ENCODE measurements at places on chromosomes 5 and 9. TPM values are rescaled to one million over a fixed set of nuclear protein-coding genes. Genes with fewer than 3 reads are reported as not detected.

DNA sequence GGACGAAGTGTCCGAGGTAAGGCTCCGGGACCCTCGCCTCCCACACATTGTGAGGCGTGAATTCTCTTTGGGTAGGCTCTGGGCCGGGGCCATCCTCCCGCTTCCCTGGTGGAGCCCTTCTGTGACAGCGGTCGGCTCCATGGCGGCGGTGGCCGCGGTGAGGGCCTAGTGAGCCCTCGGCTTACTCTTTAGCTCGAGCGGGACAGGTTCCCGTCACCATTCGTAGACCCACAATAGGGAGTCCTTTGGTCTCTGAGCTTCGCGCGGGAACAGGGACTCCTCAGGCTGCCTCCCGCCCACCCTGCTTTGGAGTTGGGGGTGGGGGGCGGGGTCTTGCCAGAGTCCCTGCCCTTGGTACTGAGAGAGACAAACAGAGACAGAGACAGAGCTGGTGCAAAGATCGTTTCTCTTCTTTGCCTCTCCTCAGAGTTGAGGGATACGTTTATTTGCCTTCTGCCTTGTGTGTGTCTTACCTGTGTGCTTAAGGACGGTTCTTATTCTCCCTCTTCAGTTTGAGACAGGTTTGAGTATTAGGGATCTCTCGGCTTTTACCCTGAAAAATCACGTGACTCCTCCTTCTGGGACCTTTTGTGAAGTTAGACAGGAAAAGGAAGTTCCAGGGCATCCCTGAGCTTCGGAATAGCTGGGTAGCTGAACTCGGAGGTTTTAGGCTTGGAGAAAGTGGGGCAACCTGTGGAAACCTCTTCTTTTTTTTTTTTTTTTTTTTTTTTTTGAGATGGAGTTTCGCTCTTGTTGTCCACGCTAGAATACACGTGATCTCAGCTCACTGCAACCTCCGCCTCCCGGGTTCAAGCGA lies 833 bp downstream of the ANKHD1 start:
- peak; percentile 73 for DNase-seq

DNA sequence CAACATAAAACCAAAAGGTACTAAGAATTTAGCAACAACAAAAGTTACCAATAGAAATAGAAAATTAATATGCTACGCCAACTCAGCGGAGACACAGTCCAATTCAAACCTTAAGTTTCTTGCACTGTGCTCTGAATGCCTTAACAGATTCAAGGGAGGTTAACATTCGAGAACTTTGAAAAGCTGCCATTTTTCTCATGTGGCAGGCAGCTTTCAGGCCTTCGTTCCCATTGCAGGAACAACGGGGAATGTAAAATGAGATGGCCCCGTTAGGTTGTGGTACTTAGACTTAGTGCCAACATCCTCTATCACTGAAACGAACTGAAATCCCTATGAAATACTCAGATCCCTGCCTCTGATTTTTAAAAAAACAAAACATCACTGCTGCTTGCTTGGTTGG lies 22.4 kb downstream of the FNBP1 start:
- DNase-seq = no peak

DNA sequence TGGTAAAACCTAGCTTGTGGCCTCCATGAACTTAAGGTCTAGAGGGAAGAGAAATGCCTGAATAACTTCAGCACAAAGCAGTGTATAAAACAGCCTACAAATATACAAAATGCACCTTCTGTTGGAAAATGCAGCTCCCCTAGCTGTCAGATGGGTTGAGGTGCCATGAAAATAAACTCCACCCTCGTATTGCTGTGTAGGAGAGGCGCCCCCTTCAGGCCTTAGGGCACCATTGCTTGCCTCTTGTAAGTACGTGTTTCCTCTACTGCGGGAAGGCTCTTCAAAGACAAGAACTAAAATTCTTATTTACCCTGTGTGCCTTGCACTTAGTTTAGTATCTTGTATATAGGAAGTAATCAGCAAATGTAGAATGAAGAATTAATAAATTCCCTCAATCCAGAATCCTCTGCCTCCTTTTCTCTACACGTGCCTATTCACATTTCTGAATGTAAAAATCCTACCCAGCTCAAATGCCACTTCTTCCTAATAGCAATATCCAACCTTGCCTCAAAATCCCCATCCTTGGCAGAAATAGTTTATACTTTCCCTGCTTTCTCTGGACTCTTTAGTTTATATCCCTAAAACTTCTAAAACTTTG lies 393.7 kb upstream of the PDE4D start:
- peak; percentile 30 for DNase-seq

DNA sequence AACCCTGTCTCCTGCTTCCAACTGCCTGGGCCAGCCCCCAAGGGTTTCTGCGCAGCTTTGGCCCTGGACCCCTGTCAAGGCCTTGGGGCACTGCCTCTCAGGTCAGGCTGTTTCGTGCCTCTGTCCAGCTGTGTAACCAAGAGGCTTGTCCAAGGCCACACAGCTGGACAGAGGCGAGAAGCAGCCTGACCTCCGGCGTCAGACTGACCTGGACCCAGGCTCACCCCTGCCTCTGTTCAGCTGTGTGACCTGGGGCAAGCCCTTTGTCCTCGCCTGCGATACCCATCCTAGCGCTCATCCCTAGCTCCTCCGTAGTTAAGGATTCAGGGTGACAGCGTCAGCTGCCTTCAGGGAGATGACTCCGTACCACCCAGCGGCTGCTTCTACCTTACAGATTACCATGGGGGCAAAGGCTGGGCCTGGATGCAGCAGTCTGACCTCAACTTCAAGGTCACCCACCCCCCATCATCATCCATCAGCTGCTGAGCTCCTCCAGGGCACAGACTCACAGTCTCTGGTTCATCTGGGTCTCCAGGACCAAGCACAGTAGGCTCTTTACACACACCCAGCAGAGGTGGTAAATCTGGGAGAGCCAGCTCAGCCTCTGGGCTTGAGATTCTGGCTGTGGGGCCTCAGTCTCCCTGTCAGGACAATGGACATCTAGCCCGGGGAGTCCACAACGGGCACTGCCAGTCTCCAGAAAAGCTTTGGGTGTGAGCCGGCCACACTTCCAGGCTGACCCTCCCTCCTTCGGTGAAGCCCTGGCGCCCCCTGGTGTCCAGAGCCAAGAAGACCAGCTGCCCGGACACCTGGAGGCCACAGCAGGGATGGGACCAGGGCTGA lies 7.9 kb downstream of the AK1 start:
- DNase-seq = peak; percentile 94

DNA sequence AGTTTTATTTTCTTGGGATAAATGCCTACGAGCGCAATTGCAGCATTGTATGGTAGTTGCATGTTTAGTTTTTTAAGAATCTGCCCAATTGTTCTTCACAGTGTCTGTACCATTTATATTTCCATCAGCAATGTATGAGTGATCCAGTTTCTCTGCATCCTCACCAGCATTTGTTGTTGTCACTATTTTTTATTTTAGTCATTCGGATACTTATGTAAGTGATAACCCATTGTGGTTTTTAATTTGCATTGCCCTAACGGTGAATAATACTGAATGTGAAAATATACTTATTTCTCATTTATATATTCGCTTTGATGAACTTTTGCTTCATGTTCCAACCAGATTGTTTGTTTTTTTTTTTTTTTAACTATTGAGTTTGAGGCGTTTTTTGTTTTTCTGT lies 33.7 kb upstream of the PWWP2A start:
- DNase-seq = no peak

- no peak for DNase-seq
Observed at GRCh38 chr9:137226338-137227053, 806 bp upstream of the RNF224 start.

GRCh38 chr9:136799854-136800657 lies 3.9 kb downstream of the CCDC183 start:
- peak; percentile 95 for DNase-seq

DNA sequence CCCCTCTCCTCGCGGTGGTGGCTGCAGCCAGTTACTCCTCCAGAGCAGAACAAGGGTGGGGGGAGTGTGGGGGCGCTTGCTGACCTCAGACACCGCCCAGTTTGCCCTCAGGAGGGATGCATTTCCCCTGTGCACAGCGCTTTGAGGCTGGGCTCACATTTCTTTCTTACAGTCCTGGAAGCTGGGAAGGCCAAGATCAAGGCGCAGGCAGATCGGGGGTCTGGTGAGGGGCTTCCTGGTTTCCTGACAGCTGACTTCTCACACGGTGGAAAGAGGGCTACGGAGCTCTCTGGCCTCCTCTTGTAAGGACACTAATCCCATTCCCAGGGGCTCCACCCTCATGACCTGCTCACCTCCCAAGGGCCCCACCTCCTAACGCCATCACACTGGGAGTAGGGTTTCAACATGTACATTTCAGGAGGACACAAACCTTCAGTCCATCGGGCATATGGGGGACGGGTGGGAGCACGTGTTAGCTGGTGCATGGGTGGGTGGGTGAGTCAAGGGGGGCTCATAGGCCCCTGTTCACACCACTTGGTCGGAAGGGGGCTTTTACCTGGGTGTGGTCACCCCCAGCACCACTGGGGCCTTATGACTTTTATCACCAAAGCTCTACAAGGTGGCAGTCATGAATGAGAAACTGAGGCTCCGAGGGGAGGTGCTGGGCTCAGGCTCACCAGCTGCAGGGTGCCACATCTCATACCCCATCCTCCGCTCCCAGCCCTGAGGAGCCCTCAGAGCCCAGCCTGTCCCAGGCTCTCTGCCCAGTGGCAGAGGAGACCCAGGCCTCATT lies 7.7 kb upstream of the SCGB3A1 start:
- DNase-seq = peak; percentile 29

DNA sequence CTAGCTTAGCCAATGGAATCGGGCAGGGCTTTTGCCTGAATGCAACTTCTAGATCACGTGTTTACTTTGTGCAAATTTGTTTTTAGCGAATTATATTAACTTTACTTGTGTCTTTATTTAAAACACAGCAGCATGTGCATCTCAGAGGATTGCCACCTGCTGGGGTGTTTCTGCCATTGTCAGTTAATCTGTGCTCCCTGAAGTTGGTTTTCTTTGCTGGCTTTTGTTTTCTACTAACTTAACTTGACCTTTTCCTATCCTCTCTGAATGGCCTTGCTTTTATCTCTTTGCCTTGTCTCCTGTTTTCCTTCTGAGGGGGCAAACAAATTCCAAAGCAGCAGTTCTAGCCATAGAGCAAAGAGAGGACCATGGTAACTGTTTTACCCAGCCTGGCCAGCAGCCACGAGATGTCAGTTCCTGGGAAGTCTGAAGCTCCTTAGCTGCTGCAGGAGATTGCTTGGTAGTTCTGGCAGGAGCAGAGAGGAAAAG lies 67.6 kb downstream of the ARHGEF28 start:
- DNase-seq = no peak

DNA sequence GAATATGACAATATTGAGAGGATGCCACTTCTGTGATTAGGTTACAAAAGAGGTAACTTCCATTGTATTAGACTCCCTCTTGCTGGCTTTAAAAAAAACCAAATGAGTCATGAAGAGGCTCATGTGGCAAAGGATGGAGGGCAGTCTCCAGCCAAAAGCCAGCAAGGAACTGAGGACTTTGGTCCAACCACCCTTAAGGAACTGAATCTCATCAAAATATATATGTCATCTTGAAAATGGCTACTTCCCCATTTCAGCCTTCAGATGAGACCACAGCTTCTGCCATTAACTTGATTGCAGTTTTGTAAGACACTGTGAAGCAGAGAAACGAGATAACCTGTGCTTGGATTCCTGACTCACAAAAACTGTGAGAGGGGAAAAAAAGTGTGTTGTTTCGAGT lies 15.5 kb upstream of the TRIM32 start:
- no peak for DNase-seq

GRCh38 chr5:43482490-43483297 lies 971 bp downstream of the TMEM267 start:
- DNase-seq = peak; percentile 12

DNA sequence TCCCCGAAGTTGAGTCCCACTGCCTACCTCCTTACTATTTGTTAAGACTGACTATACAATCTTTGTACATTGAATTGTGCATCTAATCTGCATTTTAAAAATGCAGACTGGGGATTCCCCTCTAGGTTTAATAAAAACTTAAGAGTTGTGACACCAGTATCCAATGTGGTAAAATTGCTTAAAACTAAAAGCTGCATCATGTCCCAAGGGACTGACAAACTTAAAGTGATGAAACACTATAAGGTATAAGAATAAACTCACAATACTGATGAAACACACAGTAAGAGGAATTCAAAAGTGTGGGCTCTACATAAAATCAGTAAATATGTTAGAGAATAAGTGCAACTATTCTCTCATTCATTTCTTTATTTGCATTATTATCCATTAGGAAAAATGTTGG lies 1905.1 kb downstream of the MAT2B start:
- DNase-seq = no peak

- DNase-seq = no peak
Observed at GRCh38 chr5:28499766-28500290, 1461.4 kb upstream of the CDH9 start.

GRCh38 chr5:35188031-35188457 lies 42.2 kb downstream of the PRLR start:
- peak; percentile 30 for DNase-seq

- DNase-seq = no peak
Observed at GRCh38 chr5:134536876-134537275, 11.4 kb downstream of the JADE2 start.

DNA sequence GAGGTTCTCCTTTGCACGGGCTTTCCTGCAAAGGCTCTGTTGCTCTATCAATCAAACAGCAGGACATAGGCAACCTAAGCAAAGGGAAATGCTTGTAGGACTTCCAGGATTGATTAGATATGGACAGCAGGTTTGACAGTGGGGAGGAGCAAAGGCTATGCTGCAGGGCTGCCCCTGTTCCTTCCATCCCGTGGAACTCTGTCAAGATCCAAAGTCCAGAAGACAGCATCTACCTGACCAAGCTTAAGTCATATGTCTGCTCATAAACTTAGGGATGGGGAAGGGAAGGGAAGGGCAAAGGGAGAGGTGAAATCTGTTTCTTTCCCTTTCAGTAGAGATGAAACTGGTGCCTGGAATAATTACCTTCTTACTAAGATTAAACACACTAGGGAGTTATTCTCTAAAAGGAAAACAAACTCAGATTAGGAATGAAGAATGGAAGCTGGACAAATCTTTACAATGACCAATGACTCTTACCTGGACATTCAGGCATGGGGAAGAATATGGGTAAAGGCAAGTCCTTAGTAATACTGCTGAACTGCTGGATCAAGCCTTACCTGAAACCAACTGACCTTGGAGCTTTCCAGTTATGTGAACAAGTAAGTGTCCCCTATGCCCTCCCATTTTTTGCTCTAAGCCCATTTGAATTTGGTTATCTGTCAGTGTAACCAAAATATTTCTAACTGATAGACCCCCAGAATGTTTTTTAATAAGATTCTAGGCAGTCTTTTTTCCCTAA lies 8.4 kb upstream of the ACOT12 start:
- DNase-seq = no peak

GRCh38 chr5:174097486-174098185 lies 52.1 kb downstream of the NSG2 start:
- no peak for DNase-seq

GRCh38 chr9:127941961-127942215 lies 4.2 kb upstream of the DPM2 start:
- no peak for DNase-seq

C5orf34 gene
- polyA plus RNA-seq = 0.71 TPM

CEL gene
- 16.7 TPM for polyA plus RNA-seq

RXRA gene
- 24.0 TPM for polyA plus RNA-seq

BHMT2 gene
- polyA plus RNA-seq = 230 TPM

IL17B gene
- 4.7 TPM for polyA plus RNA-seq

NR4A3 gene
- 0.34 TPM for polyA plus RNA-seq

NR6A1 gene
- polyA plus RNA-seq = 1.2 TPM

LCP2 gene
- 4.6 TPM for polyA plus RNA-seq

PROB1 gene
- 1.5 TPM for polyA plus RNA-seq

TESK1 gene
- 34.6 TPM for polyA plus RNA-seq

ELAVL2 gene
- polyA plus RNA-seq = 0.19 TPM

Measured in kidney (tissue), 22 donors.